ENCODE measurements at places on chromosomes 13 and 19. TPM values are rescaled to one million over a fixed set of nuclear protein-coding genes. Genes with fewer than 3 reads are reported as not detected.

- H3K27me3 ChIP-seq: no peaks in the 10 kb centered on the region
- no peak overlapping the region for H3K4me3 ChIP-seq
- no peak overlapping the region for H3K27ac ChIP-seq
- no peaks in the 10 kb centered on the region for H3K4me1 ChIP-seq
- no peaks in the 10 kb centered on the region for H3K36me3 ChIP-seq
Measured at GRCh38 chr13:41199526-41199925, 5.2 kb upstream of the KBTBD7 start.

DNA sequence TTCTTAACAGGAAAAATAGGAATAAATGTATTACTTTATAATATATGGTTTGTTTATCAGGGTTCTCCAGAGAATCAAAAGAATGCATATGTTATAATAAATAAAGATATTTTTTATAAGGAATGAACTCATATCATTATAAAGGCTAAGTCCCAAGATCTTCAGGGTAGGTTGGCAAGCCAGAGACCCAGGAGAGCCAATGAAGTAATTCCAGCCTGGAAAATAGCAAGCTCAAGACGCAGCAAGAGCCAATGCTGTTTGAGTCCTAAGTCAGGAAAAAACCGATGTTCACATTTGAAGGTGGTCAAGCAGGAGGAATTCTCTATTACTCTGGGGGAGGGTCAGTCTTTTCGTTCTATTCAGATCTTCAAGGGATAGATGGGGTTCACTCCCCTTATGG is 490.0 kb downstream of the PCDH20 start:
- peaks cover 6% of the 10 kb centered on the region for H3K4me1 ChIP-seq
- no peaks in the 10 kb centered on the region for H3K36me3 ChIP-seq
- no peak for DNase-seq

DNA sequence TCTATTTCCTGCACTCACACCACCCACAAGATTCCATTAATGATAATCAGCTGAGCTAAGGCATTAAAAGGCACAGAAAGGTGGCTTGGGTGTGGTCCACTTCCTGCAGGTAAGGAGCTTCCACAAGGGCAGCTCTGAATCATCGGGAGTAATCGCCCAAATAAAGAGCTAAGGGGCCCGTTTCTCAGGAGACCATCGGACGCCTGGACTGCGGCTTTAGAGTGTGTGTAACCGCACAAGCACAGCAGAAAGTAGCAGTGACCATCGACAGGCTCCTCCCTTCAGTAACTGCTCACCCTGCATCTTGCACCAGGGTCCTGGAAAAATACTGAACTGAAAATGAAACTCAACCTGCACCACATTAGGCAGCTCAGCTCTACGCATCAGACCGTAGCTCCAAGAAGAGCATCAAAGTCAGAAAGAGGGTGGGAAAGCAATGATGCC is 6.0 kb downstream of the STK24 start:
- peaks cover 68% of the 10 kb centered on the region for H3K4me1 ChIP-seq
- H3K27me3 ChIP-seq: no peaks in the 10 kb centered on the region
- H3K36me3 ChIP-seq: peaks cover 18% of the 10 kb centered on the region
- H3K4me3 ChIP-seq: no peak overlapping the region

STARD13 gene
- 24.5 TPM for total RNA-seq

GRCh38 chr19:58397533-58398037 is 2.1 kb downstream of the RNF225 start:
- no peak overlapping the region for H3K4me3 ChIP-seq
- DNase-seq: no peak
- H3K36me3 ChIP-seq: peaks cover 14% of the 10 kb centered on the region
- peaks cover 20% of the 10 kb centered on the region for H3K27me3 ChIP-seq
- peaks cover 16% of the 10 kb centered on the region for H3K4me1 ChIP-seq

DNA sequence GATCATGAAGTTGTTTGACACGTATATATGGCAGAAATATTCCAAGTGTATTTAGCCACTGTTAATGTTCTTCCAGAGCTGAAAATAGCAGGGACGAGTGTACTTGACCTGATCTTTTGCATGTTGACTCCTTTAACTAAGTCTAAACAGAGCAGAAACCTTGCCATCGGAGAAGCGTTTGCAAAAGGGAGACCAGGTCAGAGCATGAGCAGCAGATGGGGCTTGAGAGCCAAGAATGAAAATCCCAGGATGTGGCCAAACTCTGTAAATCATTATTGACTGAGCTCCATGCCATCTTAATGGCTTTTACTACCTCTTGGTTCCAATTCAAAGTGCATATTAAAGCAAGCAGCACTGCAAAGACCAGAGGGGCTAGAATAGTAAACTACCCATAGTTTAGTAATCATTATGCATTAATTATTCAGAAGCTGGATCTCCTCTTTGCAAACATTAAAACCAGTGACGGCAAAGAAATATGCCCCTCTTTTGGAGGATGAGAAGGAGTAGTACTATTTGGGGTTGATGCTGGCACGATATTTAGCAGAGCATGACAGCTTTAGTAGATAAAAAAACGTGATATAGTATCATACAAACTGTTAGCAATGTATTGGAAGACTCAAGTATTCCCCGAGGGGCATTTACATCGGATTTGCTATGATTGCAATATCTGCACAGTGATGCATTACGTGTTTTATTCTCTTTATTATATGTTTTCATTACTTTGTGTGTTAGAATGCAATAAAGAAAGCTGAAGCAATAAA is 55.7 kb downstream of the FAM216B start:
- H3K27me3 ChIP-seq: no peaks in the 10 kb centered on the region
- no peaks in the 10 kb centered on the region for H3K36me3 ChIP-seq
- peak overlapping the region; percentile 10 for H3K27ac ChIP-seq
- H3K4me3 ChIP-seq: no peak overlapping the region
- peaks cover 13% of the 10 kb centered on the region for H3K4me1 ChIP-seq

DNA sequence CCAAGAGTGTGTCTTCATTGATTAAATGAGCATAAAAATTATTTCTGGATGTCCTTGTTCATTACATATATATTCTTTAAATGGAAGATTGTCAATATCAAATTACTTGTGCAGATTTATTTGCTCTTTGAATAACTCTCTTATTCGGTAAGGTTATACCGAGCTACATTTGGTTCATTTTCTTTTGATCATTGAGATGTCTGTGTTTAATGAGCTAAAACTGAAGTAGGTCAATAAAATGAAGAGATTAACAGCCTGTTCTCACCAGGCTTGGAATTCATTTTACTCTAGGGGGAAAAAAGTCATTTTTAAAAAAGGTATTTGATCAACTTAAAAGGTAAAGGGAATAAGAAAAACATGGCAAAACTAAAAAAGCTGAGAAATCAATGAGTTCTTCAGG is 10.6 kb downstream of the GPC5 start:
- peaks cover 1% of the 10 kb centered on the region for H3K36me3 ChIP-seq
- H3K27ac ChIP-seq: no peak overlapping the region
- H3K27me3 ChIP-seq: peaks cover 24% of the 10 kb centered on the region

- no peaks in the 10 kb centered on the region for H3K36me3 ChIP-seq
- peaks cover 25% of the 10 kb centered on the region for H3K4me1 ChIP-seq
- peaks cover 3% of the 10 kb centered on the region for H3K27me3 ChIP-seq
- H3K27ac ChIP-seq: no peak overlapping the region
Measured at GRCh38 chr19:7769171-7769570, 6.1 kb downstream of the CLEC4M start.

DNA sequence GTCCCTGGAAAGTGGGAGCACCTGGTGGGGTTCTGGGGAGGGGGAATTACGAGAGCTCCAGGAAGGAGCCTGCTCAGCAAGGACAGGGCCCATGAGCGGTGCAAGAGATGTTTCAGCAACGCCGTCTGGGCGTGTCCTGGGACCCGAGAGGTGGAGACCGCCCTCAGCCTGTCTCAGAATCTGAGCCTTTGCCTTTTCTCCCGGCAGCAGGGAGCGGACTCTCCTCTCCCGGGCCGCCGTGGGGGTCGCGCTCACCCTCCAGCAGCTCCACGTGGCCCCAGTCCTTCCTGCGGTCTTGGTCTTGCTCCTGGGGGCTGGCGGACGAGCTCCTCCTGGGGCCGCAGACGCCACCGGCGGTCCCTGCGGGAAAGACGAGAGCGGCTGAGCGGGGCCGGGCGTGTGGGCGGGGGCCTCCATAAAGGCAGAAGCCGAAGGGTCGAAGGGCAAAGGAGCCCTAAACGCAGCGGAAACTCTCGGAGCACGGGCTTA is 714 bp downstream of the POLRMT start:
- H3K27ac ChIP-seq: peak overlapping the region; percentile 93
- peak; percentile 68 for DNase-seq
- H3K4me1 ChIP-seq: peaks cover 7% of the 10 kb centered on the region
- H3K36me3 ChIP-seq: peaks cover 15% of the 10 kb centered on the region
- H3K4me3 ChIP-seq: peak overlapping the region; percentile 87

ATP1A3 gene
- 0.45 TPM for total RNA-seq

GPR18 gene
- not detected for total RNA-seq

- no peaks in the 10 kb centered on the region for H3K36me3 ChIP-seq
- DNase-seq: no peak
- H3K4me3 ChIP-seq: no peak overlapping the region
- no peaks in the 10 kb centered on the region for H3K27me3 ChIP-seq
- H3K4me1 ChIP-seq: peaks cover 17% of the 10 kb centered on the region
- no peak overlapping the region for H3K27ac ChIP-seq
Measured at GRCh38 chr13:24630851-24631620, 49.2 kb upstream of the ATP12A start.

GRCh38 chr19:43798546-43799409 is 3.5 kb downstream of the LYPD5 start:
- peaks cover 3% of the 10 kb centered on the region for H3K4me1 ChIP-seq
- DNase-seq: peak; percentile 65
- H3K27me3 ChIP-seq: peaks cover 73% of the 10 kb centered on the region

GRCh38 chr19:16418597-16418962 is 53.2 kb downstream of the EPS15L1 start:
- peaks cover 25% of the 10 kb centered on the region for H3K36me3 ChIP-seq
- H3K27ac ChIP-seq: no peak overlapping the region
- H3K4me3 ChIP-seq: no peak overlapping the region
- DNase-seq: no peak

GRCh38 chr13:37345869-37346268 is 240.4 kb upstream of the CSNK1A1L start:
- H3K36me3 ChIP-seq: peaks cover 7% of the 10 kb centered on the region
- H3K27me3 ChIP-seq: no peaks in the 10 kb centered on the region
- no peak for DNase-seq
- H3K4me1 ChIP-seq: peaks cover 45% of the 10 kb centered on the region

DNA sequence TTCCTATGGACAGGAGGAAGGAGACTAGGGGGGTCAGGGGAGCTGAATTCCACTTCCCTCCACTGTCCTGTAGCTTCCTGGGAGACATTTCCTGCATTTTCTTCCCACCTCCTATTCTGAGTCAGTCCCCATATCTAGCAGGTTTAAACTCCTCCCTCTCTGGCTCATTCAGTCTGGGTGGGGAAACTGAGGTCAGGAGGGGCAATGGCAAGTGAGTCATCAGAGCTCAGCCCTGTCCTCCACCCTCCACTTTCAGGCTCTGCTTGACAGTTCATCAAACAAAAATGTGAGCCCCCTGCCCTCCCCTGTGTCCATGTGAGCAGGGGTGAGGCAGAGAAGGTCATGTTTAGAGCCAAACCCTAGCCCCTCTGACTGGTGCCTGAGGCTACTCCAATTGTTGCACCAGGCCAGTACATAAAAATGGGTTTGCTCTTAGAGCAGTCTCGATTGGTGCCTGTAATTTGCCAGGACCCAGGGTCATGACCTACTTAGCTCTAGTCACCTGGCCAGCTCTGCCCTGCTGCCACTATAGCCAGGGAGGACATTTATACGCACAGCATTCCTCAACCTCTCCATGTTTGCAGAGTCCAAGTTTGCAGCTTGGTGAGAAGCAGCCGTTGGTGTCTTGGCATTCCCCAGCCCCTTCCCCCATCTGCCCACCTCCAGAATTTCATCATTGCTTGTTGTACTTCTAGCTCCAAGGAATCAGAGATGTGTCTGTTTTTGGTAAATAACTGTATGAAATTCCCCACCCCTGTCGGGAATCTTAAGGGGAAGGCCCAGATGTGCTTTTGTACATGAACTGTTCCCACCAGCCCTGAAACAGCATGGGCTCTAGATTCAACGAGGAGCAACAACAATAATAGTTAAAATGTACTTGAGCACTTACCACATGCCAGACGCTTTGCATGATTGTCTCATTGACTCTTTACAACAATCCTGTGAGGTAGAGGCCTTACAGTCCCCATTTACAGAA is 20.7 kb downstream of the SAMD4B start:
- peak overlapping the region; percentile 59 for H3K27ac ChIP-seq
- no peak for DNase-seq
- H3K27me3 ChIP-seq: no peaks in the 10 kb centered on the region
- no peaks in the 10 kb centered on the region for H3K4me1 ChIP-seq
- no peak overlapping the region for H3K4me3 ChIP-seq
- H3K36me3 ChIP-seq: peaks cover 37% of the 10 kb centered on the region

RYR1 gene
- 0.20 TPM for total RNA-seq

DNA sequence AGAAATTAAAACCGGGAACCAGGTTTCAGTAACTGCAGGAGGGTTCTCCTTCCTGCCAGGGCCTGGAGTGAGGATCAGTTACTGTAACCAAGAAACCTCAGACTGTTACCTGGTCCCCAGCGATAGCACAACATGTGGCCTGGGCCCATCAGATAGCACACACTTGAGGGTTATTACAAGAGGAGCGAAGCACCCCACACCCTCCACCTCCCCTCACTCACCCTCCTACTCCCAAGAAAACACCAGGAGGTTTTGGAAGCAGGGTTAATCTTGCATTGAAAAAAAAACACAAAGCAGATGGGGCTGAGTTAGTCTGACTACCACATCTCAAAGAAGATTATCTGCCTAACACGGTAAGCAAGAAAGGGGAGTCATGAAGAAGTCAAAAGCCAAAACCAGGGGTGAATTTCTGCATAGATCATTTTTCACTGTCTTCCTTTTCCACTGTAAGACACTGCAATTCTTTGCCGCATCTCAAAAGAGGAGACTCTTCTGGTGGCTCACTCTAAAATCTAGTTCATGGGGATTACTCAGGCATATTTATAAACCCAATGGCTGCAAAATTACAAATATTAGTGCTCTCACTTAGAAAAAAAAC is 75.9 kb upstream of the DOCK9 start:
- DNase-seq: no peak
- no peaks in the 10 kb centered on the region for H3K36me3 ChIP-seq

ZNF491 gene
- 4.7 TPM for total RNA-seq

DNA sequence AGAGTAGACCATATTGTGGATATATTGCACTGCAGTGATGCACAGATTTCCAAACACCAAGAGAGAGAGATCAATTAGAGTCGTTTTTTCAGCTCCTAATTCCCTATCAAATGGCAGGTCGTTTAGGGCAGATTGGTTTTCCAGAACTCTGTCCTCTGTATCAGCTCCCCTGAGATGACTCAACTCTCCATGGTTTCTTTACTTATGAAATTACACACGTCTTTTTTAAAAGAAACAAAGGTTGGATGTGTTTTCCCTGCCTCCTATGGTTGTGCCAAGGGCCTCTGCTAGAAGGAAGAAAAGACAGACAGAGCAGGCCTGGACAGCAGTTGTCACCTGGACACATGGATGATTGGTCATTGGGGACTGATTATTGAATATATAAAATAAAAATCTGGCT is 478.1 kb upstream of the NBEA start:
- H3K27ac ChIP-seq: no peak overlapping the region
- H3K4me1 ChIP-seq: peaks cover 18% of the 10 kb centered on the region
- DNase-seq: no peak
- no peaks in the 10 kb centered on the region for H3K27me3 ChIP-seq
- H3K36me3 ChIP-seq: no peaks in the 10 kb centered on the region
- H3K4me3 ChIP-seq: no peak overlapping the region

- H3K27ac ChIP-seq: peak overlapping the region; percentile 93
- H3K27me3 ChIP-seq: no peaks in the 10 kb centered on the region
- H3K4me1 ChIP-seq: peaks cover 32% of the 10 kb centered on the region
- peak overlapping the region; percentile 60 for H3K4me3 ChIP-seq
Measured at GRCh38 chr19:8001995-8002849, 3.2 kb downstream of the ELAVL1 start.

C13orf46 gene
- total RNA-seq: 0.54 TPM
